ENCODE measurements at places on chromosomes 6 and 20. TPM values are rescaled to one million over a fixed set of nuclear protein-coding genes. Genes with fewer than 3 reads are reported as not detected.

DNA sequence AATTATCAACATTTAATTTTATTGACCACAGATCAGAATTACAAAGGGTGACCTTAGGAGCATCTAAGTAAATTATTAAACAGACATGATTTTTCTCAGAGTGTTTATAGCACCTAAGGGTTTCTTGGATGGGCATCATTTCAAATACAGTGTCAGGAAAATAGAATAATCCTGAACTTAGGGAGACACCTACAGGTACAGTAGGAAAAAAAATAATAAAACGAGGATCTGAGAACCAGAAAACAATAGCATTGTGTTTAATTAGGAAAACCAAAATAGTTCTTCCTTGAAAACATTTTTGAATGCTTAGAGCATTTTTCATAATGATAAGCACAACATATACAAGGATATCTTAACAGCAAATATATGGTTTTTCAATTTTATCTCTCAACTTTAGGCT, 39.2 kb downstream of the MMUT start:
- H3K27me3 ChIP-seq, result no peaks in the 10 kb centered on the region
- H3K27ac ChIP-seq, result no peak overlapping the region
- DNase-seq, result no peak
- no peaks in the 10 kb centered on the region for H3K4me1 ChIP-seq

DNA sequence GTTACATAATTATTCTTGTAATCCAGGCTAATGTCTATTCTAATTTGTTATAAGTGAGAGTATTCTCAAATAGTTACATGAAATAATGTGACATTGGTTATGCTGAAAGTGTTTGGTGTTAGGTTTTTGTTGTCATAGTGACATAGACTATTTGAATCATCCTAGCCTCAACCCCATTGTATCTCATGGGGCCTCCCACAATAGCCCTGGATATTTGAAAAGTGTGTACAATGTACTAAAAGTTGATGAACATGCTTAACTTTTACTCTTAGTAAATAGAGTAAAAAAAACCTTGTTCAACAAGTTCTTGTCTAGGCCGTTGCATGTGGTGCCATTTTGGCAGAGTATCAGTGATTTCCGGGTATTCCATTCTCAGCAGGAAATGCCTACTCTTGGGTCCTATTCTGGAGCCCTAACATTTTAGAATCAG, 83.0 kb downstream of the RTN4IP1 start:
- peak overlapping the region; percentile 92 for H3K27ac ChIP-seq
- H3K4me3 ChIP-seq, result no peak overlapping the region
- peaks cover 13% of the 10 kb centered on the region for H3K4me1 ChIP-seq
- H3K36me3 ChIP-seq, result peaks cover 4% of the 10 kb centered on the region
- DNase-seq, result no peak

GRCh38 chr6:98467902-98468301, 366.5 kb upstream of the POU3F2 start:
- H3K4me3 ChIP-seq, result no peak overlapping the region
- no peak overlapping the region for H3K27ac ChIP-seq
- H3K27me3 ChIP-seq, result no peaks in the 10 kb centered on the region
- DNase-seq, result no peak

- no peak overlapping the region for H3K27ac ChIP-seq
- H3K27me3 ChIP-seq, result no peaks in the 10 kb centered on the region
- H3K4me3 ChIP-seq, result no peak overlapping the region
- peaks cover 7% of the 10 kb centered on the region for H3K4me1 ChIP-seq
These were observed 19.9 kb upstream of the CRIP3 start for GRCh38 chr6:43328528-43328927.

DNA sequence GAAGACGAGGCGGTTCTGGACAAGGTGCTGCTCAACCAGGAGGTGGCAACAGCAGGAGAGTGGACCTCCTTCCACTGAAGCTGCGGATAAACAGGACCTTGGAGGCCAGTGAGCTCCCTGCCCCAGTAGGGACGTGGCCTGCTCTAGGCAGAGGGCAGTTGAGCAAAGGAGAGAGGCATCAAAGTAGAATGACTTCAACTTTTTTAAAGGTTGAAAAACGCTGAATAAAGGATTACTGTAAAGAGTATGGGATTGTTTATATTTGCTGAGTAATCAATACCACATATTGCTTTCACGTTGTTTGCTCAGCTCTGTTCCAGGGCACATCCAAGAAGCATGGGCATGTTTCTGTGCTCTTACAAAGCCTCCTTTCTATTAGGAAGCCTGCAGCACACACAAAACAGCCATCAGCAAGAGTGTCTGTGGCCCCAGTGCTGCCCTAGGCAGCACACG, 48.1 kb downstream of the ERMARD start:
- H3K4me1 ChIP-seq, result peaks cover 18% of the 10 kb centered on the region
- no peak for DNase-seq
- H3K27me3 ChIP-seq, result peaks cover 35% of the 10 kb centered on the region
- no peak overlapping the region for H3K27ac ChIP-seq
- H3K36me3 ChIP-seq, result no peaks in the 10 kb centered on the region

GRCh38 chr6:41715795-41716515, 19.5 kb downstream of the TFEB start:
- peaks cover 12% of the 10 kb centered on the region for H3K4me1 ChIP-seq
- H3K36me3 ChIP-seq, result no peaks in the 10 kb centered on the region
- H3K4me3 ChIP-seq, result no peak overlapping the region

- H3K27me3 ChIP-seq, result no peaks in the 10 kb centered on the region
- H3K36me3 ChIP-seq, result no peaks in the 10 kb centered on the region
- no peak for DNase-seq
These were observed 599.2 kb downstream of the COL12A1 start for GRCh38 chr6:74606582-74607071.

DNA sequence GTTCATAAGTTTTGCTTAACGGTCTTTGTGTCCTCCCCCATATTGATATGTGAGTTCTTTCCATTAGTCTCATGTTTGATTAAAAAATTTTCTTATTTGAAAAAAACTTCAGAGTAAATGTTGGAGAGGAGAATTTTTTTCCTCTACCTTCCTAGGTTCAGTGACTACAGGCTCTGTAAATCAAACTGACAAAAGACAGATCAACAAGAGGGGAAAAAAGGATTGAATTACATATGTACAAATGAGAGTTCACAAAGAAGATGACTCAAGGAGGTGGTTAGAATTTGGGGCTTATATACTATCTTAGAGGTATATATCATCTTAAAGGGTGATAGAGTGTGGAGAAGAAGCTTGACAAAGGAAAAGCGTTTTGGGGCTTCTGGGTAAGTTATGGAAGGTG, 5.6 kb downstream of the TMC2 start:
- no peaks in the 10 kb centered on the region for H3K4me1 ChIP-seq
- H3K36me3 ChIP-seq, result no peaks in the 10 kb centered on the region

GRCh38 chr20:35311822-35312221, 19.6 kb upstream of the FAM83C start:
- no peak overlapping the region for H3K27ac ChIP-seq
- no peaks in the 10 kb centered on the region for H3K27me3 ChIP-seq
- H3K4me3 ChIP-seq, result no peak overlapping the region
- peaks cover 22% of the 10 kb centered on the region for H3K4me1 ChIP-seq
- peaks cover 48% of the 10 kb centered on the region for H3K36me3 ChIP-seq
- DNase-seq, result no peak

DNA sequence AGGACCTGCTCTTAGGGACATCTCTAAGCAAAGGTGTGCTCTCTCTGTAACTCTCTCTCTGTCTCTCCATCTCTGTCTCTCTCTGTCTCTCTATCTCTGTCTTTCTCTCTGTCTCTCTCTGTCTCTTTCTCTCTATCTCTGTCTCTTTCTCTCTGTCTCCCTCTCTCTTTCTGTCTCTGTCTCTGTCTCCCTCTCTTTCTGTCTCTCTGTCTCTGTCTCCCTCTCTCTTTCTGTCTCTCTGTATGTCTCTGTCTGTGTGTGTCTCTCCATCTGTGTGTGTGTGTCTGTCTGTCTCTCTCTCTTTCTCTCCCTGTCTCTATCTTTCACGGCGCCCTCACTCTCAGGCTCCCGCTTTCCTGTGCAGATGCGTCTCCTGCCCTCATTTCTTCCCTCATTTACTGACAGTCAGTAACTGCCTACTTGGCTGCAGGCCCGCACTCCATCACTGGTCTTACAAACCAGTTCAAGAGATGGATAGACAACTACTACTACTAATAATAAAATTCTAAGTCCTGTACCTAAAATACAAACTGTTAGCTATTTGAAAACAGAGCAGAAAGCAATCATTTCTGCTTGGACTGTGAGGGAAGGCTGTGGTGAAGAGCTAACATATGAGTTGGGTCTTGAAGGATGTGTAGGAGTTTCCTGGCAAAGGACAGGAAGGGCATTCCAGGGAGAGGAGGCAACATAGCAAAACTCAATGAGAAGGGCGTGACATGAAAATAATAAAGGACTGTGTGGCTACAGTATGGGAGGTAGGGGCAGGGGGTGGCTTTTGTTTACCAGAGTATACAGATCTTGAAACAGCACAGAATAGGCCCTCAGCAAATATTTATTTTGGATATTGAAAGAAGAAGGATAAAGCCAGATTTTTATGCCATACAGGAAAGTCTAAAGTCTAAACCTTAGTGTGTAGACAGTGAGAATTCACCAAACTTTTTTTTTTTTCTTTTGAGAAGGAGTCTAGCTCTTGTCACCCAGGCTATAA, 67.8 kb upstream of the TAB2 start:
- no peak for DNase-seq
- H3K27me3 ChIP-seq, result no peaks in the 10 kb centered on the region
- no peak overlapping the region for H3K27ac ChIP-seq
- no peak overlapping the region for H3K4me3 ChIP-seq

GRCh38 chr6:28876710-28877109, 47.1 kb downstream of the TRIM27 start:
- no peaks in the 10 kb centered on the region for H3K36me3 ChIP-seq
- H3K4me3 ChIP-seq, result no peak overlapping the region
- no peak for DNase-seq
- H3K4me1 ChIP-seq, result peaks cover 26% of the 10 kb centered on the region

DNA sequence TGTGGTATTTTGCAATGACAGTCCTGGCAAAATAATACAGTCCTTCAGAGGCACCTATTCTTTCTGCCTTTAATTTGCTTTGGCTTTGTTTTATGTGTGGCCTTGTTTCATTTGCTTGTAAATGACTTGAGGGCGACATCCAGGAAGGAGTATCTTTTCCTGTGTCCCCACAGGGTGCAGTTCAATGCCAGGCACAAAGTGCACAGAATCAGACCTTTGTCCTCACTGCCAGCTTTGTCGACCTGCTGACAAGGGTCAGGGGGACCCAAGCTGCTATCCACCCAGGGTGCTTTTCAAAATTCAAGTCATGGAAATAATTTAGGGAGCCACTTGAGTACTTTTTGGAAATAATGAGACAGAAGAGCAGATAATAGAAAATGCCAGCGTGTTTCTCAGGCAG, 37.0 kb upstream of the CDKN1A start:
- no peak overlapping the region for H3K27ac ChIP-seq
- no peaks in the 10 kb centered on the region for H3K36me3 ChIP-seq
- peaks cover 2% of the 10 kb centered on the region for H3K4me1 ChIP-seq
- no peak for DNase-seq
- no peaks in the 10 kb centered on the region for H3K27me3 ChIP-seq
- no peak overlapping the region for H3K4me3 ChIP-seq

GRCh38 chr6:154986787-154987235, 8.3 kb upstream of the TIAM2 start:
- DNase-seq, result no peak
- no peak overlapping the region for H3K27ac ChIP-seq
- no peaks in the 10 kb centered on the region for H3K4me1 ChIP-seq
- peaks cover 2% of the 10 kb centered on the region for H3K36me3 ChIP-seq

GRCh38 chr6:111685526-111685925, 79.8 kb upstream of the TRAF3IP2 start:
- H3K36me3 ChIP-seq, result peaks cover 88% of the 10 kb centered on the region
- H3K4me3 ChIP-seq, result peak overlapping the region; percentile 39
- peaks cover 40% of the 10 kb centered on the region for H3K4me1 ChIP-seq
- no peaks in the 10 kb centered on the region for H3K27me3 ChIP-seq
- DNase-seq, result no peak

GRCh38 chr6:21501021-21501354, 92.6 kb upstream of the SOX4 start:
- H3K4me3 ChIP-seq, result no peak overlapping the region
- no peak overlapping the region for H3K27ac ChIP-seq
- no peaks in the 10 kb centered on the region for H3K27me3 ChIP-seq
- DNase-seq, result no peak
- H3K36me3 ChIP-seq, result no peaks in the 10 kb centered on the region

- peaks cover 11% of the 10 kb centered on the region for H3K27me3 ChIP-seq
- no peaks in the 10 kb centered on the region for H3K36me3 ChIP-seq
- DNase-seq, result no peak
- no peak overlapping the region for H3K27ac ChIP-seq
- no peak overlapping the region for H3K4me3 ChIP-seq
- H3K4me1 ChIP-seq, result no peaks in the 10 kb centered on the region
These were observed 179.1 kb downstream of the TFAP2C start for GRCh38 chr20:56808117-56808725.

DNA sequence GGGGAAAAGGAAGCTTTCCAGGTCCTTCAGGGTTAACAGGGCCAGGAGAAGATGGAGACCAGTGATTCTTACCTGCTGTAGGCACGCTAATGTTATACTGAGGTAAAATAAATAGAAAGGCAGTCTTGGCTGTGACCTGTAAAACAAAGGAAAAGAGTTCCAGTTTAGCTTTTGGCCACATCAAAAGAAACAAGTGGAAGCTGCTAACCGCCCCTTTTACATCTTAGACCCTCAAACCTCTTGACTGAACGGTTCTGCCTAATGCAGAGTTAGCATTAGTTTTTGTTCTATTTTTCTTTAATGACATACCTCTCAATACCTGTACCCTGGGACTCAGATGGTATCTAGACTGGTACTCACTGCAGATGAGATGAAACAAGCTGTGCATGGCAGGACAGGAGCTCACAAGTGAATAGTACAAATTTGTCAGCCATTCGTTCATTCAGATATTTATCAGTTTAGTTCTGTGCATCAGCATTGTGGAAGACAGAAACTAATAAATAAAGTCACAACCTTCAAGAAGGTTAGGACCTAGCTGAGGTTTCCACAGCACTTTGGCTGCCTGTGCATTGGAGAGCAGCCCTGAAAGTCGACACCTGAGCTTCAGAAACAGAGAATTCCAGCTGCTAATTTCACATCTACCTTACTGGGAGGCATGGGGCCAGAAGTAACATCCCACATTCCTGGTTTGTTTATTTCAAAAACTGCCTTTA, 41.0 kb downstream of the TRAM2 start:
- peak overlapping the region; percentile 57 for H3K4me3 ChIP-seq
- H3K4me1 ChIP-seq, result peaks cover 49% of the 10 kb centered on the region
- DNase-seq, result no peak
- no peaks in the 10 kb centered on the region for H3K27me3 ChIP-seq

GRCh38 chr20:61861054-61861841, 204.4 kb downstream of the TAF4 start:
- H3K36me3 ChIP-seq, result no peaks in the 10 kb centered on the region
- H3K4me3 ChIP-seq, result no peak overlapping the region
- DNase-seq, result no peak
- H3K27me3 ChIP-seq, result no peaks in the 10 kb centered on the region
- H3K4me1 ChIP-seq, result no peaks in the 10 kb centered on the region
- H3K27ac ChIP-seq, result no peak overlapping the region

The FHL5 gene
- not detected for total RNA-seq

The TULP1 gene
- not detected for total RNA-seq

The PDE7B gene
- total RNA-seq, result 0.44 TPM

The HLA-DQB2 gene
- total RNA-seq, result 0.74 TPM

The ZBTB46 gene
- total RNA-seq, result not detected

Data from naive thymus-derived CD8-positive, alpha-beta T cell (primary cell).